GM23248 (cell line): ENCODE measurements at places on chromosomes 11 and 22.
A peak's percentile ranks its signal among the peaks of the same experiment; 100 is the strongest.

DNA sequence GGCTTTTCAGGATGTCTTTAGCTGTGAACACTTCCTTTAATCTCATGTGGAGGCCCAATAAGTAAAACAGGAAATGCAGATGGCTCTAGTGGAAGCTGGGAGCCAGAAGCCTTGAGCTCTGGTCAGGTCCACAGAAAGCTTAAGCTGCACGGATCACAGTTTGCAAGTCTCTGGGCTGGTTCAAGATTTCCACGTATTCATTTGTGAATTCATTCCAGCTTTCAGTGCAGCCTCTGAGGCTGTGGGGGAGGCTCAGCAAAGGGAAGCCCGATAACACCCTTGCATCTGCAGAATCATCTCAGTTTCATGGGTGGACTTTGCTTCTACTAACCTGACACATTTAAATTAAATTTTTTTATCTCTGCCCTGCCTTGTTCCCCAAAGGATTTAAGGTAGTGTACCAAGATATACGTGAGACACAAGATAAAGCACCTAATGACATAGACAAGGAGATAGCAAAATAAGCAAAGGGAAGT, 65.6 kb downstream of the ISX start:
- DNase-seq: no peak

DNA sequence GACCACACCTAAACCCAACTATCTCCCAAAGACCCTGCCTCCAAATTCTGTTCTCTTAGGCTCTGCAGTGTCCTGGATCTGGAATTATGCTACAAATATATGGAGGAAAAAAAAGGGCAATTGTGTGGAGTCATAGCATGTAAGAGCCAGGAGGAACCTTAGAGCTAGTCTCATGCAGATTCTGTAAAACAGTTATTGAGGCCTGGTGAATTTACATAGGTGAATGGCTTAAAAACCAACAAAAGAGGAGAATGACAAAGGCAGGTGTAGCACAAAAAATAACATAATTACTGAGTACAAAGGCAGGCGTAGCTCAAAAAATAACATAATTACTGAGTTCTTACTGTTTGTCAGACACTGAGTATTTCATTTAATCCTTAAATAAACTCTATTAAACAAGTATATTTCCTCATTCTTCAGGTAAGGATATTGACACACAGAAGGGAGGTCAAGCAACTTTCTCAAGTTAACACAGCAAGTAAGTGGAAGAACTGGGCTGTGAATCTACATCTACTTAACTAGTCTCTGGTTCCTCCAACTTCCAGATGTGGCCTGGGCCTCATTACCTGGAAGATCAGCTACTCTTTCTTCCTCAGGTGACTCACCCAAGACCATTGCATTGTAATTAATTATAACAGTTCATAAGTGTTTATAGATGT, 938.9 kb upstream of the TENM4 start:
- DNase-seq: no peak

DNA sequence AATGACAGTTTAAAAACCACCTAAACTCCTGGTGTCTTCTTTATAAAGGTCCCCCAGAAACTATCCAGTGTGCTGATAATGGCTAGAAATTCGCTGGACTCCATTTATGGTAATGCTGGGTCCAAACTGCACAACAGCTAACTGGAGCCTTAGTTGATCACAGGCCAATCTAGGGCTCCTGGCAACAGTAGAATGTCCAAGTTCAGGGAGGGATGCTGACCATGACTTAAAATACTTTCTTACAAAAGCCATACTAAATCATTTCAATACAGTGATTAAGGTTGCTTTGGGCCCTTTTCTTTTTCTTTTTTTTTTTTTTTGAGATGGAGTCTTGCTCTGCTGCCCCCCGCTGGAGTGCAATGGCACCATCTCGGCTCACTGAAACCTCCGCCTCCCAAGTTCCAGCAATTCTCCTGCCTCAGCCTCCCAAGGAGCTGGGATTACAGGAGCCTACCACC, 14.5 kb upstream of the GAB2 start:
- DNase-seq: peak; percentile 47

DNA sequence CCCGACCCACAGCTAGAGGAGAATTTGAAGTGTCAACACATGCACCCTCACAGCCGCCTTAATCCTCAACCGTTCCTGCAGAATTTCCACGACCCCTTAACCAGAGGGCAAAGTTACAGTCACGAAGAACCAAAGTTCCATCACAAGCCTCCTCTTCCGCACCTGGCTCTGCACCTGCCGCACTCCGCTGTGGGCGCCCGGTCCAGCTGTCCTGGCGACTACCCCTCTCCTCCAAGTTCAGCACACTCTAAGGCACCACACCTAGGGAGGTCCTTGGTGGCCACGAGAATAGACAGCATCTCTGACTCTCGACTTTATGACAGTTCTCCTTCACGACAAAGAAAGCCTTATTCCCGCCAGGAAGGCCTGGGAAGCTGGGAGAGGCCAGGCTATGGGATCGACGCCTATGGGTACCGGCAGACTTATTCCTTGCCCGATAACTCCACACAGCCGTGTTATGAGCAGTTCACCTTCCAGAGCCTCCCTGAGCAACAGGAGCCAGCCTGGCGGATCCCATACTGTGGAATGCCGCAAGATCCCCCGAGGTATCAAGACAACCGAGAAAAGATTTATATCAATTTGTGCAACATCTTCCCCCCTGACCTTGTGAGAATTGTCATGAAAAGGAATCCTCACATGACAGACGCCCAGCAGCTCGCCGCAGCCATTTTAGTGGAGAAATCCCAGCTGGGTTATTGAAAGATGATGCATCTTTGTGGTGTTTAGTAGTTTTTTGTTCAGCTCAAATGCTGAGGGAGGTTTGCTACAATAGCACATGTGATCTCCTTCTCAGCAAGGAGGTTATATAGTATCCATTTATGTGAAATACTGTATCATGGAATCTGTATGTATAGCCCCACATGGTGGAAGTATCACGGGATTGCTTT, 72.1 kb downstream of the ZC3H12C start:
- no peak for DNase-seq

DNA sequence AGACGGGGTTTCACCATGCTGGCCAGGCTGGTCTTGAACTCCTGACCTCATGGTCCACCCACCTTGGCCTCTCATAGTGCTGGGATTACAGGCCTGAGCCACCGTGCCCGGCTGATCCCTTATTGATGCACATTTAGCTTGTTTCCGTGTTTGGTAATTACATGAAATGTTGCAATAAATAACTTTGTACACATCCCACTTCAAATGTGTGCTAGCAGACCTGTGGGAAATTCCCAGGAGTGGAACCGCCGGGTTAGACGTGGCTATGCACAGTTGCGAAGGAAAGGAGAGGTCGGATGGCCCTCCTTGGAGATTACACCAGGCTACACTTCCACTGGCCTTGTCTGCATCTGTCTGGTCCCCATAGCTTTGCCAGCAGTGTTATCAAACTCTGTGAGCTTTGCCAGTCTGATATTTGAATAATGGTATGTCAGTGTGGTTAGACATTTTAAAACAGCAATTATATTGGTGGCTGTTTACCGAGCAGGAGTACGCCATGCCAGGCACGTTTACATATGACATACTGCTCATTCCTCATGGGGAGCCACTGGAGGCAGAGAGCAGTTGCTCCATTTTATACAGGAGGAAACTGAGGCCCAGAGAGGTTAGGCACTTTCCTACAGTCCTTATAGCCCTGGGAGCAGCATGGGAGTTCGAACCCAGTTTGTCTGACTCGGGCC, 27.2 kb upstream of the SYT7 start:
- DNase-seq: no peak

GRCh38 chr11:93017821-93018690, 48.6 kb downstream of the MTNR1B start:
- peak; percentile 67 for DNase-seq

- DNase-seq: no peak
Measured at GRCh38 chr11:14393889-14394288, 34.9 kb upstream of the RRAS2 start.

GRCh38 chr11:80451105-80451504, 1010.3 kb upstream of the TENM4 start:
- DNase-seq: no peak

- DNase-seq: no peak
Measured at GRCh38 chr11:73241300-73241699, 23.2 kb downstream of the P2RY2 start.

GRCh38 chr11:65301491-65302329, 13.0 kb upstream of the CDC42EP2 start:
- DNase-seq: no peak

DNA sequence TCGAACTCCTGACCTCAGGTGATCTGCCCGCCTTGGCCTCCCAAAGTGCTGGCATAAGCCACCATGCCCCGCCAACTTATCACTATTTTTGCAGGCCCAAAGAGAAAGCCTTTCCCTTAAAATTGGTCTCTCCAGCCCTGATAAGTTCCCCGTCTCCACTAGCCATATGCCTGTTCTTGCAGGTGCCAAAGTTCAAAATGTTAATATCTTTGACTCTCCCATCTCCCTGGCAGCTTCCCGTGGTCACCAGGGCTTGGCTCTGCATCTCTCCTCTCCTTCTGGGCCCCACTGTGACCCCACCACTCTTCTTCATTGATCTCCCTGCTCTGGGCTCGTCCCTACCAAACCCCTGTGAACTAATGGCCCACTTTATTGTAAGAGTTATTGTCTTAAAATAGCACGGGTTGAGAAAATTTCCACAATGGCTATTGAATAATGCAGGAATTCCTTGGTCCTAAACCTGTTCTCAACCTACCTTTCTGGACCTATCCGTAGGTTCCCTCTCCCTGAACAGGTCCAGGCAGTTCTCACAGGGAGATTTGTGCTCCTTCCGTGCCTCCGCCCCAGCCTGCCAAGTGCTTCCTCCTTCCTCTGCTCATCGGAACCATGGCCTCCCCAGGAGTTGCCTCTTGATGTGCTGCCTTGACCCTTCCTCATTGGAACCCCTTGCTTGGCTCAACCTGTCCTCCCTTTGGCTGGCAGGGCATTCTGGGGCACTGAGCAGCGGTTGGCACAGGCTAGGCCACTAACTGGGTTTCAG, 147.5 kb downstream of the DSCAML1 start:
- DNase-seq: no peak

- DNase-seq: peak; percentile 43
Measured at GRCh38 chr11:64849598-64850356, 5.3 kb upstream of the CDC42BPG start.

DNA sequence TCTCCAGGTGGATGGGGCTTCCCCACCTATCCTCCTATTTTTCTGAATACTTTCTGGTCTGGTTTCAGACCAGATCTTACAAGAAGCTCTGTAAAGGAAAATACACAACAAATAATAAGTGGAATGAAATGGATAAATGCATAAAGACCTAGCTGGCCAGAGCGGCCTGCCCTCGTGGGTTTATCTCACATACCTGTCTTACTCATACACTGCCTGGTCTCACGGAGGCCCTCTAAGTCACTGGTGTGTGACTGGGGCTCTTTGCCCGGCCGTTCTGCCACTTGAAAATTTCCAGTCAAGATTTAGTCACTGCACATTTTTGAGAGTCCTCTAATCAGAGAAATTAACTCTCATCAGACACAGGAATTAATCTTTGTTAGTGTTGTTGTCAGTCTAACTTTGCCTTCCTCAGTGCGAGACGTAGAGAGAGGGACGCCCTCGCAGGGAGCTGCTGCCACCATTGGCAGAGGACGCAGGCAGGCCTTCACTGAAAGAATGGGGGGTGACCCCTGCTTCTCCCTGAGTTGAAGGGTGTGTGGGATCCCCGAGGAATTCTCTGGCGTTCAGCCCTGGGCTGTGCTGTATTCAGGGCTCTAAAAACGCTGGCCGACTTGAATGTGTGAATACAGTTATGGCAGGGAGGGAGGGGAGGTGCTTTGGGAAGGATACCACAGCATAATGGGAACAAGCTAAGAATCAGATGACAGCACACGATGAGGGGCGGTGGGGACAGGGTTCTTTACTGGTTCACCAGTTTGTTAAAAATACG, 46.3 kb upstream of the CADM1 start:
- no peak for DNase-seq

DNA sequence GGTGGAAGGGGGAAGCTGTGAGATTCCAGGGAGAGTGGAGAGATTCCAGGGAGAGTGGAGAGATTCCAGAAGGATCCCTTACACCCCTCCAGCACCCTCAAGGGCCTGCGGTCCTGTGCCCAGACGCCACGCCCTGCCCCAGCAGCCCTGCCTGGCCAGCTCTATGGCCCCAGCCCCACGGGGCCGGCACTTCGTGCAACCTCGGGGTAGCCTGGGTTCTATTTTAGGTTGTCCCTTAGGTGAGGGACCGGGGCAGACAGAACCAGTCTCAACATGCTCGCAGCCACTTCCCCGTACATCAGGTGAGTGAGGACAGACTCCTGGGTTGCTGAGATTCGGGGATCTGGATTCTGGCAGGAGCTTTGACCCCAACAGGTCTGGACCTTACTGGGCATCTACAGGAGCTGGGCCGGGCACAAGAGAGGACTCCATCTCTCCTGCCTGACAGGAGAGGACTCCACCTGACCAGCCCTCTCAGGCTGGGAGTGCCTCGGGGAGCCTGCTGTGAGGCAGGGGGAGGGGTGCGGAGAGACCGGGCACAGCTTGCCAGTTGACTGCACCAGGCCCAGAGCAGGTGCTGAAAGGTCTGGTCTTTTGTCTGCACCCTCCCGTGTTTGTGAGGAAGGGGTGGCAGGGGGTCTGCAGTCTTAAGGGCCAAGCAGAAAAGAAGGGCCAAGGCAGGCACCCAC, 8.5 kb upstream of the ADORA2A start:
- no peak for DNase-seq

DNA sequence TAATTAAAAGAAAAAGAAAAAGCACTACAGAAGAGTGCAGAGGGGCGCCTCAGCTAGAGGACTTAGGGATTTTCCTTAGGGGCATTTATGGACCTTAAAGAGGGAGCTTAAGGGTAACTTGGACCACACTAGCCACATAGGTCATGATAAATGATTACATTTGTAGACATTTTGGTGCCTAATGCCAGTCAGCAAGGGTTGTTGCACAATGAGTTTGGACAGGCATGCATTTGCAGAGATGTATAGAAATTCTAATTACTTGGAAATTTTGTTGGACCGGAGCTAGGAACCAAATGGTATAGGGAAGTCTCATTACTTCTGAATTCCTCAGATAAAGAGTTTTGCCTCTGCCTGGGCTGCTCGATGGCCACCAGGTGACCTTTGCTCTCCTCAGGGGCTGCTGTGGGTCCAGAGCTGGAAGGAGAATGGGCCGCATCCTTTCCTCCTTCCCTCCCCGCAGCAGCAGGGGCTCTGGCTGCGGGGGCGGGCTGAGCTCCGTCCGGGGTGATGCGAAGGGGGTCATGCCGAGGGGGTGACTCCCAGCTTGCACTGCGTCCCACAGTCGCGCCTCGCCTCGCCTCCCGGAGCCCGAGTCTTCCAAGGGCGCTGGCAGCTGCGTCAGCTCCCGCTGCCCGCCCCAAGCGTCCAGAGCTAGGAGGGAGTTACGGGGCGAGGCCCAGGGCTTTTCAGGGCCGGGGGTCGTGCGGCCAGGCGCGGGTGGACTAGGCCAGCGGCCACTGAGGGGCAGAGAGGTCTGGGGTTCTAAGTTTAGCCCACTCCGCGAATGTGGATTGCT, 20.3 kb upstream of the MALAT1 start:
- peak; percentile 84 for DNase-seq

- DNase-seq: peak; percentile 27
Measured at GRCh38 chr11:10400856-10401255, 54.2 kb upstream of the AMPD3 start.

- DNase-seq: no peak
Measured at GRCh38 chr11:121188776-121189175, 87.7 kb downstream of the TECTA start.
